ENCODE measurements at places on chromosomes 5 and 9. TPM values are rescaled to one million over a fixed set of nuclear protein-coding genes. Genes with fewer than 3 reads are reported as not detected.

The LYSMD3 gene
- 31.4 TPM for total RNA-seq

The BTNL8 gene
- not detected for total RNA-seq

The LRRC26 gene
- total RNA-seq, result 2.1 TPM

The NR5A1 gene
- not detected for total RNA-seq

The C9orf153 gene
- total RNA-seq, result 0.64 TPM
